ENCODE measurements at places on chromosomes 7 and 10.

DNA sequence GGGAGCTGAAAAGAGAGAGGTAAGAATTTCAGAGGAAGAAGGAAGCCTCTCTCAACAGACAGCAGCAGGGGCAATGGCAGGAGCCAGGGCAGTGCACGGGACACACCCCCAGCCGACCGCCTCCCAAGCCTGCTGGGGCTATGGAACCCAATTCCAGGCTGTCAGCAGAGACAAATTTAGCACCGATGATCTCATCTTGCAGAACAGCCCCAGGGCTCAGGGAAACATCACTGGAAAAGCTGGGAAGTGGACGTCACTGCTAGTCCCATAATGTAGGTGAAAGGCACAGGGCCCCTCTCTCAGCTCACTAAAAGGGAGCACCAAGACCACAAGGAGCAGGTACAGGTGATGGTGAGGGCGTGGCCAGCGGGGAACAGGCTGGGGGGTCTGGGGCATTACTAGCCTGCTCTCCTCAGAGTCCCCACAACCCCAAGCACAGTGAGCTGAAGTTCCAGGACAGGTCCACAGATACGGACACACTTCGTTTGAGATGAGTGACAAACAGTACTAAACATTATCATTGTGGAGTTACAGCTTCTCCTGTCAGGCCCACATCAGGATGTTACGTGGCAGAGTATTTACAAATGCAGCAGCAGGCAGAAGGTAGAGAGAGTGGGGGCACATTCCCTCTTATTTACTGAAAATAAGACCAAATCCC lies 103.7 kb downstream of the PLXNA4 start:
- DNase-seq: no peak

DNA sequence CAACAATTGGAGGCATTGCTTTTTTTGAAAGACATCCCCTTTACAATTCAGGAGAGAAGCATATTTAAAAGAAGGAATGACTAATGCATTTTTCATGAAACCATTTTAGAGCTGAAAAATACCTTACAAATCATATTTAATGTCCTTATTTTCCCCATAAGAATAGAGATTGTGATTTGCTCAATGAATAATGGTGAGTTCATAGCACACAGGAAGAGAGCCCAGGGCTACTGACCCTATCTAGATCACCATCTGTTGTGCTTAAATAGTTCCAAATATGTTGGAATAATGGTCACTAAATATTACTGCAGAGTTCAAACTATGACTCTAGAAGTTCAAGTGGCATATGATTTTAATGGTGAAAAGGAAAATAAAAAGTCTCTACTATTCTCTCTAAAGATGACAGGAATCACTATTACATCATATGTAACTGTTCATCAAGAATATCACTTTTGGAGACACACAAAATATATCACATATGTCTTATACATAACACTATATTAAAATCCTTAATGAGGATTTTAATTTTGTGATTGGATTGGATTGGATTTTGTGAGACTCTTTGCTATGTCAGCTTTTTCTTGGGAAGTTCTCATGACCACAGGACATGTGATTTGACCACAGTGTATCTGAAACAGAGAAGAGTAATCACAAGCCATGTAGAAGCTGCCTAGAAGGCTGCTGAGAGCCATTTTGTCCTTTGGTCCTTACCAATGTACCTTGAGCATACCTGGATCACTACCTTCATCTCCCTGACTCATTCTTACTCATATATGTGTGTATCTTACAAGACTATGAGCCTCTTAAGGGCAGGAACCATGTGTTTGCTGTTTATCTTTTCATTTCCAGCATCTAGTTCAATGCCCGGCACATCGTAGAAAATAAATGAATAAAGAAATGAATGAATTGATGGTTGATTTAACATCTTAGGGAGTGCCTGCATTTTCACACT lies 26.4 kb downstream of the SLC16A9 start:
- DNase-seq: no peak

DNA sequence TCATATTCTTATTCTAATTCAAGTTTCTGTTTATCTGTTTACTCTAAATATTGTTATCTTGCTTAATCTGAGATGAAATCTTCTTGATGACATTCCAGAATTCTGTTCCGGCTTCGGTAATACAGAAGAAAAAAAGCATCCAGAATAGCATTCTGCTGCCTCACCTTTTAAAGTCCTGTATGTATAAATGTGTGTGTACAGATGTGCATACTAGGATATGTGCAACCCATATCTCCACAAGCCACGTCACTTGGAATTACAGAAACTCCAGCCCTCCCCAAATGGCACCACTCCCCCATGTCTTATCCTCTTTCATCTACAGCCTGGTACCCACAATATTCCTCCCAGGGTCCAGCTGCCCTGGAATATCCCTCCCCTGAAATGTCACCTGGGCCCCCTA lies 27.9 kb upstream of the USP6NL start:
- no peak for DNase-seq

DNA sequence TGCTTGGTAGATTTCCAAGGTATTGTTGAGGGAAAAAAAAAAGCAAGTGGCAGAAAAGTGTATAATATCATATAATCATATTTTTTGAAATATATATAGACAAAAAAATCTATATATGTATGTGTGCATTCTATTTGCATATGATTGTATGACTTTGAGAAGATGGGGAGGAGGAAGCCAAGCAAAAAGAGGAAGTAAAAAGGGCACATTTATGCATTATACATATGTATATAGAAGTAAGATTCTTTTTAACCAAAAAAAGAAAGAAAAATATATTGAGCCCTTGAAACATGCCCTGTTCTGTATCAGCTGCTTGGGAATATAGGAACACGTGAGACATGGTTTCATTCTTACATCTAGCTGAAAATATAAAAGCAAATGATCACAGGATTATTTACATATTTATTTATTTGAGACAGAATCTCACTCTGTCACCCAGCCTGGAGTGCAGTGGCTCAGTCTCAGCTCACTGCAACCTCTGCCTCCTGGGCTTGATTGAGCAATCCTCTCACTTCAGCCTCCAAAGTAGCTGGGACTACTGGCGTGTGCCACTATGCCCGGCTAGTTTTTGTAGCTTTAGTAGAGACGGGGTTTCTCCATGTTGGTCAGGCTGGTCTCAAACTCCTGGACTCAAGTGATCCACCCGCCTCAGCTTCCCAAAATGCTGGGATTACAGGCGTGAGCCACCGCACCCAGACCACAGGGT lies 18.0 kb upstream of the SLF2 start:
- DNase-seq: no peak

- no peak for DNase-seq
Observed at GRCh38 chr10:62106929-62107519, 161.6 kb downstream of the RTKN2 start.

GRCh38 chr7:94588075-94588474 lies 67.9 kb downstream of the SGCE start:
- no peak for DNase-seq

- no peak for DNase-seq
Observed at GRCh38 chr10:132382231-132382922, 14.6 kb upstream of the PWWP2B start.

GRCh38 chr7:20218279-20218678 lies 1.1 kb upstream of the MACC1 start:
- DNase-seq: no peak

DNA sequence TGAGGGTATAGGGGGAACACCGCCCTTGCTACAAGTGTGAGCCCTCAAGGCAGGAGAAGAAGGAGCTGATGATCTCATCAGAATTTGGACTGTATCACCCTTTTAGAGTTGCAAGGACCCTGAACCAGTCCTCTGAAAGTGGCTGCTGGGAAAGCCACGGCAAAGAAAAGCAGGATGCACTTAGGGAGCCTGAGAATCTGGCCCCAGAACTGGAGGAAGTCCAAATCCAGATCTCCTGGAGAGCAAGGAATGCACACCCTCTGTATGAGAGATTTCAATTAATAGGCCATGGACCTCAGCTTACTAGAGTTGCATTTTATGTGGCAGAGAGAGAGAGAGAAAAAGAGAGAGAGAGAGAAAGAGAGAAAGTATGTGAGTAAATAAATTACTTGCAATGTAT lies 662.9 kb downstream of the CCSER2 start:
- DNase-seq: no peak

DNA sequence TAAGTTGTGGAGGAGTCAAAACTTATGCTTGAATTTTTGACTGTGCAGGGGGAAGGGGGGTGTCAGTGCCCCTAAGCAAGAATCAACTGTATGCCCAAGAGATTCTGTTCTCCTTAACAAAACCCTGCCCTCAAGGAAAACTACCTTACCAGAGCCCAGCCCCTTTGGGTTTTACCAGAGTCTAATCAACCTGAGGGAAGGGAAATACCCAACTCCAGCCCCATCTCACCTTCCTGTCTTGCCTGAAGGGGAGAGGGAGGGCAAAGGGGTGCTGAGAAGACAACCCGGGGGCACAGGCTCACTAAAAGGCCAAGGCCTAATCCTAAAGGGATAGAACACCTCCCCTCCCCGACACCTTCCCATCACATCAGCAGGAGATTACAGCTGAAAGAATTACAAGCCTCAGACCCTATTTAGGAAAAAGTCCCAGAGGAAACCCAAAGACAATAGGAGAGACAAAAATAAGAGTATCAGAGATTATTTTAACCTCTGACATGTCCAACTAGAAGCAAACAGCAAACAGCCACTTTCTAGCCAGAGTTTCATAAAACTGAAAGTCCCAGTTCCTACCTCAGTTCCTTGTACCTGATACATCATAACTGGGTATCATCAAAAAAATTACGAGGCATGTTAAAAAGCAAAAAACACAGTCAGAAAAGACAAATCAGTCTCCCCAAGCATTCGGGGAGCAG lies 26.8 kb upstream of the C7orf33 start:
- DNase-seq: no peak

GRCh38 chr10:8054494-8055407 lies at the start of gene GATA3:
GATA3 (plus strand) TSS chr10:8054688; CDS start chr10:8055656, 968 bp downstream.
- peak; percentile 76 for DNase-seq

DNA sequence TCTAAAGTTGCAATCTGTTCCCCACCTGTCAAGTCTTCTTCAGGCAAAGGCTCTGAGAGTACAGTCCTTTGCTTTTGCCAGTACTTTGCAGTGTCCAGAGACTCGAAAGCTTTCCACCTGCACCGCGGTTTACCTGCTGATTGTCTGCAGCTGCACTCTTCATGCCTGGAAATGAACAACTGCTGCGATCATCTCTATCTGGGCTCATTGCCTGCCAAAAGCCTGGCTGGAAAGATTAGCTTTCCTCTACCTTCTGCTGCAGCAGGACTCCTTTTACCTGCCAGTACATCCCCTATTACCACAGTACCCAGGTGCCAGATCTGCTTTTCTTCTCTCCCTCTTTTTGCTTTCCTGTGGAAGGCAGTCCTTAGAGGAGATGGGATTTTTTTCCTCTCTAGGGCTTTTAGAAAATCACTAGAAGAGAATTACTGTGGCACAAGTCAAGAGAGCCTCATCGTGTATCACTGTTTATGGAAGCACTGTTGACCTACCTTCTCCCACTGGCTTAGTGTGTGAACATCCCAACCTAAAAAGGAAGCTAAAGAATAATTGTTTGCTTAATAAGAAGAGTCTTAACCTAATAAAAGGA lies 2.2 kb downstream of the STRIP2 start:
- no peak for DNase-seq

DNA sequence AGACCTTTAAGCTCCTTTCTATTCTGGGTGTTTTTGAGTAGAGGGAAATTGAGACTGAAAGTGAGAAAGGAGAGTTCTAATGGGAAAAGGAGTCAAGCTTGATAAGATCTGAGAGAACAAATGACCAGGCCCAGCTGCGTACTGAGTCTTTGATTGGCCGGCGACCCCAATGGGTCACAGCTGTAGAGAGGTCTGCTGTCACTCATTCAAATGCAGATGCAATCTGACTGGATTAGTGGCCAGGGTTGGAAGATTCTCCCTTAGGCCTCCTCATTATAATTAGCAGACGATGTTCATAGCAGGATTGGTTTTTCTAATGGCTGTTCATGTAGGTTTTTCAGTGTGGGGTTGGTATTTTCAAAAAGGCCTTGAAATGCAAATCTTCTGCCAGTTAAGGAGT lies 127.2 kb upstream of the SLC25A13 start:
- no peak for DNase-seq

DNA sequence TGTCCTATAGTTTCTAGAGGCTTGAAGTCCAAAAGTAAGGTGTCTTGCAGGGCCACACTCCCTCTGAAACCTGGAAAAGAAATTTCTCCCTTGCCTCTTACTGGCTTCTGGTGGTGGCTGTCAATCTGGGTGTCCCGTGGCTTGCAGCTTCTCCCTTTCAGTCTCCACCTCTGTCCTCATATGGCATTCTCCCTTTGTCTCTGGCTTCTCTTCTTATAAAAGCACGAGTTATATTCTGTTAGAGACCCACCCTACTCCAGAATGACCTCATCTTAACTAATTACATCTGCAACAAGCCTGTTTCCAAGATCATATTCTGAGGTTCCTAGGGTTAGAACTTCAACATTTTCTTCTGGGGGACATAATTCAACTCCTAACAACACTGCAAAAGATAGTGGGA lies 3.4 kb upstream of the GLI3 start:
- no peak for DNase-seq

- no peak for DNase-seq
Observed at GRCh38 chr10:30928742-30929141, 102.9 kb downstream of the ZNF438 start.

DNA sequence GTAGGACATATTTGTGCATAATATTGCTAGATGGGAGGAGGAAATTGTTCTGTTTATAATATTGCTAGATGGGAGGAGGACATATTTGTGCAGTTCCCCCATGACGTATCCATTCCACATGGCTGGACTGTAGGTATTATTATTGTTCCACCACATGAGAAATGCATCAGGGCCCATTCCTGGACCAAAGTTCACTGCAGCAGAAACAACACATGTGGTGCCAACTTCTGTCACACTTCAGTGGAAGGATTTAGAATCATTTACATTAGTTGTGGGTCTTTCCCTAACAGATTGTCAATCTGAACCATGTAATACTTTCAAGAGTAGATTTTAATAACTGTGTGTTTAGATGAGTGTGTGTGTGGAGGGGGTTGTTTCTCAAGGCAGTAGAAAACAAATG lies 32.7 kb upstream of the MACC1 start:
- no peak for DNase-seq

DNA sequence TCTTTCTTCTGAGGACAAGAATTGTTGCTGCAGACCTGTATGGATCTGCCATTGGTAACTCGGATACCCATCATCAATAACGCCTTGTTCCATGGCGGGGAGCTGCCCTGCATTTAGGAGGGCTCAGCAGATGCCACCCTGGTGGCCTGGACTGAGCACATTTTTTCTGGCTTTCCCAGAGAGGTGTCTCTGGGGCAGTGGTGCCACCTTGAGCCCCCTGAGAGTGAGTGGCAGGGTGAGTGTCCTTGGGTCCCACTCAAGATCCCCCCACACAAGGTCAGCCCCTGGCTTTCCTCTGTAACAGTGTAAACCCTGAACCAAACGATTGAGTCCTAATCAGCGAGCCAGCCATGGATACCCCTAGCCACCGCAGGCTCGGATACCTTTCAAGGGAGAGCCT lies 258.6 kb downstream of the GLRX3 start:
- DNase-seq: no peak

- no peak for DNase-seq
Observed at GRCh38 chr7:153590136-153590535, 462.1 kb upstream of the DPP6 start.

GRCh38 chr7:38318803-38319416 lies 45.5 kb upstream of the TARP start:
- no peak for DNase-seq

Data from activated T-helper 9 cell treated with anti-CD3 and anti-CD28 coated beads, Interleukin-2, amount 50 U/mL, for 16 hours (primary cell).